ENCODE measurements at places on chromosomes 3 and 15. TPM values are rescaled to one million over a fixed set of nuclear protein-coding genes. Genes with fewer than 3 reads are reported as not detected.

Gene KNG1
- total RNA-seq: not detected

Gene SAMD7
- total RNA-seq: not detected

Gene GRIP2
- total RNA-seq: 0.71 TPM

Gene PLA1A
- total RNA-seq: 3.4 TPM

Gene MYH15
- total RNA-seq: 0.29 TPM

Gene EFCC1
- total RNA-seq: 1.8 TPM

Gene GASK1A
- total RNA-seq: 11.9 TPM

Gene CYP19A1
- 8.0 TPM for total RNA-seq

Gene BTLA
- total RNA-seq: 0.64 TPM

Gene CGNL1
- total RNA-seq: 2.4 TPM

Gene ITPKA
- total RNA-seq: 0.16 TPM

Gene GUCA1C
- not detected for total RNA-seq

All from mesenteric fat pad (tissue), 1 donor.